Metanephros (tissue), 2 donors: ENCODE measurements at places on chromosomes 5 and 9. TPM values are rescaled to one million over a fixed set of nuclear protein-coding genes. Genes with fewer than 3 reads are reported as not detected.

The TAF11L12 gene
- total RNA-seq, result not detected

The HTR1A gene
- total RNA-seq, result 0.23 TPM

The CWC27 gene
- total RNA-seq, result 15.6 TPM

The DHFR gene
- total RNA-seq, result 22.4 TPM

The RASGEF1C gene
- total RNA-seq, result 0.93 TPM

The PRSS3 gene
- 0.64 TPM for total RNA-seq
